ENCODE measurements at places on chromosomes 6 and 20.

DNA sequence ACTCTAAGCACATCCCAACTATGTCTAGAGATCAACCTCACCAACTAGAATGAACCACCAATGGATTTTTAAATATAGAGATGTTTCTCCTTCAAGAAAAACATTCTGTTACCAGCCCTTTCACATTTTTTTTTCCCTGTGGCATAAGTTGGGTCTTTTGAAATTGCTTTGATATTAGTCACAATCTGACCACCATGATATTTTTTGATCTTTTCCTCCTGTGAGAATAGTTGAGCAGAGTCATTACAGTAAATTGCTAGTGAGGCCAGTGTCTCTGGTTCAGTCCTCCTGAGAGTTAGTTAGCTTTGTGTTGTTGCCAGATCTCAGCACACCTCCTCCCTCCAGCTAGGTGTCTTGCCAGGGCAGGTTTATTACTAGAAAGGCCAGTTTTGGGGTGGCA is 79.7 kb upstream of the MYLIP start:
- no peak for DNase-seq

GRCh38 chr6:136522636-136523035 is 27.6 kb downstream of the MAP7 start:
- no peak for DNase-seq

DNA sequence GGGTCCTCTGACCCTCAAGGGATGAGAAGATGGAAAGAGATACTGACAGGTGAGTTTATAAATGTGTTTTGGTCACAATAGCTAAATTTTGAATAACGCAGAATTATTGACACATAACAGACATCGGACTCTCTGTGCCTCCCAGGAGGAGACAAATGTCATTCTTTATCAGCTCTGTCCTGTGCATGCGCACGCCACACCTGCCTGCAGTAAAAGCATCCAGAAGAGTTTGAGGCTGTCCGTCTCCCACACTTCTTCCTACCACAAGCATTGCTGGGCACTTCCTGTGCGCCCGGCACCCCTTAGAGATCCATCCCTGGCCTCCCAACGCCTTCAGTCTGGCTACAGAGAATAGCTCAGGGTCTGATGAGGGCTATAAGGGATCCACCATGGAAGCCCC is 81.5 kb upstream of the CST7 start:
- no peak for DNase-seq

DNA sequence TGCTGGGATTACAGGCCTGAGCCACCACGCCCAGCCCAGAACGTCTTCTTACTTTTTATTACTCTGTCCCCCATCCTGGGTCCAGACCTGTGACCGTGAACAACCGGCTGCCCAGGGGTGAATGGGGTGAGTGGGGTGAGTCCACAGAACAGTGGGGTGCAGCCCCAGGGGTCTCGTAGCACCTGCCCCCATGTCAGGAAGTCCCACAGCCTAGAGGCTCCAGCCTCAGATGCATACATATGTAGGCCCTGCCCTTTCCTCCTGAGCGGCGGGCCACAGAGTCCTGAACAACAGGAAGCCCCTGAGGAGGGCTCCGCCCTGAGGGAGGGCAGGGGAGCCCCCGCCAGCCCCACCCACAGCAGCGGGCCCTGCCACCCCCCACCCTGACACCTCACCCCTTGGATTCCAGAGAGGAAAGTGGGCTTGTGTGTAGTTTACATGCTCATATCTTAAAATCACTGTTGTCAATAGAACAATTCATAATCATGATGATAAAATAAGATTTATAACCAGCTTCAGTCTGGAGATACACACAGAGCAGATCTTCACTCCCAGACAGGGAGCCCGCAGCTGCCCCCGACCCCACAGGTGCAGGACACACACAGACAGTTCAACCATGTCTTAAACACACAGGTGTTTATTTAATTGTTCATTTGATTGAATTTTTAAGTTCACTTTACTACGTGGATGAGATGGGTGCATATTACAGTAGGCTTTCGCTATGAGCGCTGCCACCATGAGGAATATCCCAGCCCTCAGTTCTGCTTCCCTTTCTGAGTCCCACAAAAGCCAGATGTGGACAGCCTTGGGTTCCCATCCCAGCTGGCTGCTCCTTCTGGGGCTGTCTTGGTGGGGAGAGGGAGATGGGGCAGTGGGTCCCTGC is 12.4 kb upstream of the GMEB2 start:
- DNase-seq, result no peak

DNA sequence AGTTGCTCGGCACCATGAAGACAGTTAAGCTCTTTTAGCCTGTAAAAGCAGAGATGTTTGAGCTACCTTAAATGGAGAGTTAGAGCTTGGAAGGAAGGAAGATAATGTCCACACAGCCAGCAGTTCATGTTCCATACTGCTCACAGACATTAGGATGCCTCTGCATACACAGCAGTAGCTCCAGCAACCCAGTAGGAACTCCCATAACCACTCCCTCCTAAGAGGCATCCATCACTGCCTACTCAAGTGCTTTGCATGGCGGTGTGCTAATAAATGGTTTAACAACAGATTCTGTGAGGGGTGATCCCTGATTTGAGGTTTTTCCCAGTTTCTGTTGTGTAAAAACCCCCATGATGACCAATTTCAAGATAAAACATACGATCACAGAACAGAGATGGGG is 286.4 kb downstream of the HACE1 start:
- no peak for DNase-seq

DNA sequence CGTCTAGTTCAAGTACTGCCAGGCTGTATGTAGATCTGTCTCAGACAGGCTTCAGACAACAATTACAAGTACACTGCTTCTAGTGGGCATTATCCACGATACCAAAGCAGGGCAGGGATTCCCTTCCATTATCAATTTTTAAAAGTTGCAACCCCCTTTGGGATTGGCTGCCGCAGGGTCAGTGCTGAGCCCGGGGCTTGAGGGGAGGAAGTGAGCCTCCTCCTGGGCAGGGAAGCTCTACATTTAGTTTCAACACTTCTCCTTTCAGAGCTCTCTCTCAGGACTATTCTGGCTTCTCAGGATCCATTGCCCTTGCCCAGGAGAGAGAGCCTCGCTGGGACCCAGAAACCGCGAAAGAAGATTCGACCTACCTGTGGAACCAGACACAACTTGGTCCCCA is 1.5 kb downstream of the HTR1B start:
- DNase-seq, result no peak

DNA sequence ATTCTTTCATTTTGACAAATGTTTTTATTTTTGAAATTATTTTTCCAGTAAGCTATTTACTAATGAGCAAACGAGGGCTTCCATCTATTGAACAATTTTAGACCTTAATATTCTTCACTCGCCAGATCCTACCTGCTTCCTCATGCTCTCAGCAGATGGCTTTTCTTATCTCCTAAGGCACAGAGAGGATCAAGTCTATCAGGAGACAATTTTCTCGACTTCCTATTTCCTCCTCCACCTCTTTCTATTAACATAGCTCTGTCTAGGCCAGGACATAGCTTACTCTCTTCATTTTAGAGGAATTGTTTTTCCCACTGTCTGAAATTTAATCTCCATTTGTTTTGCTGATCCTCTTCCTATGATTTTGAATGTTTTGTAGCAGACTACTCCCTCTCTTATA is 87.0 kb upstream of the MAN1A1 start:
- DNase-seq, result peak; percentile 24

- DNase-seq, result no peak
Measured at GRCh38 chr6:36444470-36444869, 1.7 kb downstream of the KCTD20 start.

DNA sequence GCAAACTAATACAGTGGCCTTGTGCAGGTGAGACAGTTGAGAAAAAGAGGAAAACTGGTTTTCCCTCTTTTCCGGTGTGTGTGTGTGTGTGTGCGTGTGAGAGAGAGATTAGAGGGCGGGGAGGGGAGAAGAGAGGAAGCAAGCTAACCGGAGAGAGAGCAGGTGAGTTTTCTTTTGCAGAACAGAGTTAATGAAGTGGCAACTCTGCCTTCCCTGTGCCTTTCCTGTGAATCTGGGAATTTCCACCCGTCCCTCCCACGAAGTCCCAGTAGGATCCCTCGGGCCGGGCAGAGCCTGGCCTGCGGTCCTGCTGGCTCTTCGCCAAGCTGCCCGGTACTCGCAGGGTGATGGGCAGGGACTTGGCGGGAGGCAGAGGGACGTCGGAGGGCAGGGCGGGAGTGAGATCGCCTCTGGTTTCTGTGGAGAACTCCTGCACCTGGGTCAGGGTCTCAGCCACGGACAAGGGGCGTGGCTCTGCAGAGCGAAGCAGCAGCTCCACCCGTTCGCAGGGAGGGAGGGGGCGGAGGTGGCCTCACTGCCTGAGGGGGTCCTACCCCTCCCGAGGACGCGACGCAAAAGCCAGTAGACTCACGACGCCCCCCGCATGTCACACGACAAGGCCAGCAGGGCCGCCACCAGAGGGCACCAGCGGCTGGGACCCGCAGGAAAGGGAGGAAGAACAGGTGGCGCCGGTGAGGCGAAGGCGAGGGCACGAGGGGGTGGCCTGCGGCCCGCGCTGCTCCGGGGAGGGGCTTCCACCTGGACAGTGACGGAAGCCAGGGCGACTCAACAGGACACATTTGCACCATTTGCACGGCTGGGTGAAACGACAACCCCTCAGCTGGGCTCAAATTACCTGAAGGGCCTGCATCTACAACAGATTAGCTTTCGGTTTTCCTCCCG is 51.2 kb upstream of the RNF182 start:
- peak; percentile 88 for DNase-seq

DNA sequence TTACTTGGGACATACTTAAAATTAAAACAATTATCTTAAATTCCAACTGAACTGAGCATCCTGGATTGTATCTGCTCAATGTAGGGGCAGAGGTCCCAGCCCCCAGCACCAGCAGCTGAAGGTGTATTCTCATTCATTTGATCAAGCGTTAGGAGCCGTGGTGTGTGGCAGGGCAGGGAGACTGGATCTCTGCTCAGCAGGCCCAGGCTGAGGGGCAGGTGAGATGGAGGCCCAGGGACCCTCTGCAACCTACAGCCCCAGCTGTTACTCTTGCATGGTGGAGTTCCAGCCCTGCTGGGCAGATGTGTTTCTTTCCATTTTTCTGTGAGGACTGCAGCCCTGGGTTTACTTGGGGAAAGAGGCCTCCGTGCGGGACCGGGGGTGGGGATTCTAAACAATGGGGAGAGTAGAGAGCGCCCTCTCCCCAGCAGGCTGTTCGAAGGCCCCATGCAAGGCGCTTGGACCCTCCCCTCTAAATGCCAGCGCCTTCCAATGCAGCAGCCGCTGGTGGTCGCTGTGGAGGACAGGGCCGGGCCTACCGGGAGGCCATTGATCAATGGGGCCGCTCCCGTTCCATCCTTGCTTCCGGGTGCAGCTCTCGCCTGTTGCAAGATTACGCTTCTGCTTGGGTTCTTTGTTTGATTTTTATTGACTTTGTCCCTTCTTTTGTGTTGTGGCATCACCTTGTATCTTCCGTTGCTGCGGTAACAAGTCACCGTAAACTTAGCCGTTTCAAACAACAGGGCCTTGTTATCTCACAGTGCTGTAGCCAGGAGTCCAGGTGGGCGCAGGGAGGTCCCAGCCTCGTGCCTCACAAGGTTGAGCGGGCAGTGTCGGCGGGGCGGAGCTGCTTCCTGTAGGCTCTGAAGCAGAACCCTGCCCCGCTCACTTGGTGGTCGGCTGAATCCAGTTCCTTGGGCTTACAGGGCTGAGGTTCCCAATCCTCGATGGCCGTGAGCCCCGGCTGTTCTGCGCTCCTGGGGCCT is 134.8 kb upstream of the PHACTR3 start:
- DNase-seq, result peak; percentile 21

- no peak for DNase-seq
Measured at GRCh38 chr6:156260815-156261214, 516.4 kb upstream of the ARID1B start.

GRCh38 chr20:46757754-46758678 is 48.6 kb downstream of the SLC2A10 start:
- peak; percentile 77 for DNase-seq

DNA sequence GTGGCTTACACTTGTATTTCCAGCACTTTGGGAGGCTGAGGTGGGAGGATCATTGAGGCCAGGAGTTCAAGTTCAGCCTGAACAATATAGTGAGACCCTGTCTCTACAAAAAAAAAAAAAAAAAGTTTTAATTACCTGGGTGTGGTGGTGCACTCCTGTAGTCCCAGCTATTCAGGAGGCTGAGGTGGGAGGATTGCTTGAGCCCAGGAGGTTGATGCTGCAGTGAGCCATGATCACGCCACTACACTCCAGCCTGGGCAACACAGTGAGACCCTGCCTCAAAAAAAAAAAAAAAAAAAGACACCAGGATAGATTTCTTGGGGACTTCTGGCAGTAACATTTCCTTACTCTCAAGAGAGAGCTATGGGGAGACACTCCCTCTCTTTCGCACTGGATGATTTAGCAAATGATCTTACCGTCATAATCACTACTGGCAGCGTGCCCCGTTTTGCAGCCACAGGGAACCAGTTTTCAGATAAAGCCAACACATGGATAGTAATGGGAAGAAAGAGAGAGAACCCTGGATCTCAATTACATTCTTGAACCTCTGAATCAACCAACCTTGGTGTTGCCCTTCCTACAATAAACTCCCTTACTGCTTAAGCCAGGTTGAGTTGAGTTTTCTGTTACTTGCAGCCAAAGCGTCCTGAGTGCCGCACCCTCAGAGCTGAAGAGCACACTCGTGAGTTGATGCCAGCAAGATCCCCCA is 18.1 kb upstream of the PTPN1 start:
- DNase-seq, result no peak

DNA sequence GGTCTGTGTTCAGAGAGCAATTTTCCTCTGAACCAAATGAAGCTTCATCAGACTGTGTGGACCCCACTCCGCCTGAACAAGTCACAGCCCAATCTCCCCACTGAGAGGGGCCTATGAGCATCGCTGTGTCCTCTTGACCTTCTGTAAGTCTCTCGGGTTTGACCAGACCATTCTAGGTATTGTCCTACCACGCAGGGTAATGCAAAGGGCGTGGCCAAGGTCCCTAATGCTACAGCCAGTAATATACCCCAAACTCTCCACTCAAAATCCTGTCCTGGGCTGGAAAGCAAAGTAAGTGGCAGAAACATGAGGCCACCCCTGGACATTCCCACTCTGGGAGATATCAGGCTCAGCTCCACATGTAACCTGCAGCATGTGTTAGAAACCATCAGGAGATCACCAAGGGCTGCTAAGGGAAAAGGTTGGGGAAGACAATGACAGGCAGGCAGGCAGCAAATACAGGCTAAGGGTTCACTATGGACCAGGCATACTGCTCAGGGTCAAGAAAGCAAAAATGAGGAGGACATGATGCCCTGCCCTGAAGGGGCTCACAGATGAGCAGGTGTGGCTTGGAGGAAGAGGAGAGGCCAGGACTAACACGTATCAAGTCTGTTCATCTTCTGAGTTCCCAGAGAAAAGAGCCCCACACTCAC is 33.4 kb downstream of the MRPL14 start:
- DNase-seq, result no peak
